ENCODE measurements at places on chromosomes 11 and 22.

GRCh38 chr11:60921777-60922335, 2.4 kb upstream of the TMEM132A start:
- DNase-seq = no peak

GRCh38 chr22:23673050-23673620, 17.7 kb upstream of the RGL4 start:
- no peak for DNase-seq

DNA sequence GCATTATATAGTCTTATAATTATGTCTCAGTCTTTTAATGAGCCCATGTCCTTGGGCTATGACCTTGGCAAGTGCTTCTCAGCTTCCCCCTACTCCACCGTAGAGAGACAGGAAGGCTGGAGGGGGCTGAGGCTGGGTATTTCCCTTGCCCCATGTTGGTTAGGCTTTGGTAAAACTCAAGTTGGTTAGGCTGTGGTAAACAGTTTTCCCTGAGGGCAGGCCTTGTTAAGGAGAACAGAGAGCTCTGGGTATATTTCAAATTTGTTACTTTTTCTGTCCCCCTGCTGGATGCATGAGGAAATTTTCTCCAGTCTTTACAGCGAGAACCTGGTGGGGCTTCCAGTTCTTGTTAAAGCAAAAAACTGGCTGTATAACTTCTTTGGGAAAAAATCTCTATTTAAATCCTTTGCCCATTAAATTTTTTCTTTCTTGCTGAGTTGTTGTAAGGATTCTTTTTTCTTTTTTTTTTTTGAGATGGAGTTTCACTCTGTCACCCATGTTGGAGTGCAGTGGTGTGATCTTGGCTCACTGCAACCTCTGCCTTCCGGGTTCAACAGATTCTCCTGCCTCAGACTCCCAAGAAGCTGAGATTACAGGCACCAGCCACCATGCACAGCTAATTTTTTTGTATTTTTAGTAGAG, 12.2 kb upstream of the DCHS1 start:
- no peak for DNase-seq

GRCh38 chr11:99822846-99823565, 802.3 kb downstream of the CNTN5 start:
- DNase-seq = no peak

GRCh38 chr11:79506124-79506523, 65.3 kb upstream of the TENM4 start:
- DNase-seq = no peak

GRCh38 chr11:96105197-96105895, 181.4 kb upstream of the MTMR2 start:
- DNase-seq = no peak

DNA sequence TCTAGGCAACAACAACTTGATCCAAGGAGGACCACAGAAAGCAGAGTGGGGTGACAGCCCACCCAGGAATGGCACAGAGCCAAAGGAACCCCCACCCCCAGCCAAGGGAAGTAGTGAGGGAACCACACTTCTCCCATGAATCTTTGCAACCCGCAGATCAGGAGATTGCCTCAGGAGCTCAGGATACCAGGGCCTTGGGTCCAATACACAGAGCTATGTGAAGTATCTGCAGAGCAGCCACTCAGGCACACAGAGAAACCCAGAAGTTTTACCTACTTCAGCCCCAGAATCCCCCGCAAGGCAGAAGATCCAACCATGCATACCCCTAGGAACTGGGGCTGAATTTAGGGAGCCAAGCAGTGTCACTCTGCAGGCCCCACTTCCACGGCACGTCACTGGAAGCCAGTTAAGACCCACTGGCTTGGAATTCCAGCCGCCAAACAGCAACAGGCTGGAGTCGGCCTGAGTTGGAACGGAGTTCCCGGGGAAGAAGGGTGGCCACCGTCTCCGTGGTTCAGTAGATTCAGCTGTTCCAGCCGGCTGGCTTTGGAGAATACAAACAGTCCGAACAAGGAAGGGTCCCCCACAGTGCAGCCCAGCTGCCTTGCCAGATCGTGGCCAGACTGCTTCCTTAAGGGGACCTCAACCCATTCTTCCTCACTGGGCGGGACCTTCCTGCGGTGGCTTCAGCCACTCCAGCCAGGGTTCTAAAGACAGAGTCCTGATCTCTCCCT, 174.1 kb downstream of the TTC28 start:
- no peak for DNase-seq

DNA sequence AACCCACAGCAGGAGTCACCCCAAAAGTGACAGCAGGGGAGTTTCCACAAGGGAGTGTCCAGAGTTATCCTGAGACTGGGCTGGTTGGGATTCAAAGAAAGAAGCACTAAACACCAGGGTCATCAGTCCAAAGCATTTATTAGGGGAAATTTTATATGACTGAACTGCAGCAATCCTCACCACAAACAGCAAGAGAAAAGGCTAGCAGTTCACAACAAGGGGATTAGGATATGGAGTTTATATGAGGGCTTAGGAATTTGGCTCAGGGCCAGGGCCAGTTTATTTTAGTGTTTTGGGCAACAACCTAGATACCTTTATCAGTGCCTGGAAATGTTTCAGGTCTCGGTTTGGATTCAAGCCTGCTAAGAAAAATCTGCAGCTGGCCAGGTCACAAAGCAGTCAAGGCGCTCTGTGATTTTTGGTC, 4.6 kb upstream of the TMEM126A start:
- DNase-seq = no peak

- no peak for DNase-seq
Observed at GRCh38 chr11:57762235-57762861, 746 bp downstream of the CTNND1 start.

DNA sequence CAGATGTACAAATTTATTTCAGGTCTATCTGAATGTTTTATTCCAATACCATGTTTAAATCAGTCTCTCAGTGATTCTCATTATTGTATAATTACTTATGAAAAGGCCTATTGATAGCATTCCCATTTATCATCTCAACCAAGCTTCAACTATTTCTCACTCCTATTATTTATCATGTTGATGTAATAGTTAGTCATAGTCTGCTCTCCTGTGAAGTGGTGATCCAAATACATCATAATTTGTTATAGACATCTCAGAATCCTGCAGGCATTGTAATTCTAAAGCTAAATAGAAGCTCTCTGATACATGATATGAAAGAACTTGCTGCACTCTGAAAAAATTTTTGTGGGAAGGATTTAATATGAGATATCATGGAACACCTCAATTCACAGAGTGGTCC, 21.8 kb upstream of the OR8G1 start:
- DNase-seq = no peak

GRCh38 chr11:876545-876944, 33.9 kb downstream of the TSPAN4 start:
- no peak for DNase-seq

DNA sequence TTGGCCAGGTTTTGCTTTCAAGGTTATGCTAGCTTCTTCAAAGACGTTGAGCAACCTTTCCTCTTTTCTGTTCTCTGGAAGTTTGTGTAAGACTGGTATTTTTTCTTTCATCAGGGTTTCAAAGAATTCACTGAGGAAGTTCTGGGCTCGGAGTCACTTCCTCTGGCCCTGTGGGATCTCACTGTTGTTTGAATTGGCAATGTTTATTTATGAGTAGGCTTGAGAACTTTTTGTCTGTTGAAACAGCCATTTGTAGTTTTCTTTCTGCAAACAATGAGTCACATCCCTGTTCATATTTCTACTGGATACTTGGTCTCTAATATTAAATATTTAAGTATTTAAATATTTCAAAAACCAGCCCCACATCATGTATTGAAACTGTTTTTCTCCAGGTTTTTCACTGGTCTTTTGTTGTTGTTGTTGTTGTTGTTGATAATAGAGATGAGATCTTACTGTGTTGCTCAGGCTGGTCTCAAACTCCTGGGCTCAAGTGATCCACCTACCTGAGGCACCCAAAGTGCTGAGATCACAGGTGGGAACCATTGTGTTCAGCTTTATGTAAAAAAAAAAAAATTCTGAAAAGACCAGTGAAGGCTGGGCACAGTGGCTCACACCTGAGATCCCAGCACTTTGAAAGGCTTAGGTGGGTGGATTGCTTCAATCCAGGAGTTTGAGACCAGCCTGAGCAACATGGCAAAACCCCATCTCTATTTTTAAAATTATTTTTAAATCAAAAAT, 26.9 kb downstream of the SUSD2 start:
- peak; percentile 62 for DNase-seq

- DNase-seq = peak; percentile 42
Observed at GRCh38 chr22:39937906-39938305, 22.3 kb upstream of the TMA7B start.

GRCh38 chr11:94201004-94201465, 72.4 kb downstream of the PANX1 start:
- DNase-seq = no peak

GRCh38 chr11:11706028-11706427, 84.2 kb upstream of the GALNT18 start:
- DNase-seq = no peak

- DNase-seq = no peak
Observed at GRCh38 chr11:57815877-57816276, 54.3 kb downstream of the CTNND1 start.

DNA sequence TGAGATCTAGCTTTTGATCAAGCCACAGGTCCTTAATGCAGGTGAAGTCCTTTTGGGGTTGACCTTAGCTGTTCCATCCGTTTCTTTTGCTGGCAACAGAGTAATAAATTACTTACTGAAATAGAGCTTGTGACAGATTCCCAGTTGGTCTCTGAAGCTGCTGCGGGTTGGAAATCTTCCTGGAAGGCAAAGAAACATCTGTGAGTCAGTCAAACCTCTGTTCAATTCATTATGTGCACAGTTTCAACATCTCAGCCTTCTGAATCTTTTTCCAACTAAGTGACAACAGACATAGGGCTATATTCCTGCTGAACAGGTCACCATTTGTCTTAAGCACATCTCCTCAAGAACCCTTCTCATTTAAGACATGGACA, 88.9 kb upstream of the DDI1 start:
- no peak for DNase-seq

DNA sequence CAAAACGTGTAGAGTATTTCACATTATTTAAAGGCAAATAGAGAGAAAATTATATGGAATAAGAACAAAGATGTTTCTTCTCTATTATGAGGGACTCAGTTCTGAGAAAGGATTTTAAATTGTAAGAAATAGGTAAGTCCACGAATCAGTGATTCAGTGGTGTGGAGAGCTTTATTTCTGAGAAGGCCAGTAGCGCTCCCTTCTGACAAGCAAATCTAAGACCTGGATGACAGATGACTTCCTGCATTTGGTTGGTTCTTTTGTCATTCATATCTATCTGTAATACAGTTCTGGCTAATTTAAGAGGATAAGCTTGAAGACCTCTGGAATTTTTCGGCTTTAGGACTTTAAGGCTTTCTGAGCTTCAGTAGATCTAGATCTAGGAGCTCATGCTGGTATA, 7.0 kb downstream of the CD3E start:
- DNase-seq = no peak

GRCh38 chr11:125592305-125593113, at the start of gene STT3A:
Gene STT3A (plus strand): TSS chr11:125592852. CDS start chr11:125595916, 3,064 bp downstream.
- DNase-seq = peak; percentile 99

DNA sequence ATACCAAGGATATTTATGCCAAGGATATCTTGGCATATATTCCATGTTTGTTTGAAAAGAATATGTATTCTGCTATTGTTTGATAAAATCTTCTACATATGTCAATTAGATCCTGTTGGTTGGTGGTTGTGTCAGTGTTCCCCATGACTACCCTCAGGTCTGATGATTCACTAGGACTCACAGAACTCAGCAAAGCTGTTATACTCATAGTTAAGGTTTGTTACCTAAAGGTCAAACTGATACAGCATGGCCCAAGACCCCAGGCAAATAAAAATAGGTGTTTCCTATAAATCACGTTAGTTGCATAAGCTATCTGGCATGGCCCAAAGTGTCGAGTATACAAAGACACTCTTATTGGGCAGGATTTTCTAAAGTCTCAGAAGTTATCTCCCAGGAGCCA, 30.2 kb upstream of the B3GNT6 start:
- DNase-seq = no peak

GRCh38 chr11:6237761-6238302, 1.1 kb upstream of the CNGA4 start:
- no peak for DNase-seq

DNA sequence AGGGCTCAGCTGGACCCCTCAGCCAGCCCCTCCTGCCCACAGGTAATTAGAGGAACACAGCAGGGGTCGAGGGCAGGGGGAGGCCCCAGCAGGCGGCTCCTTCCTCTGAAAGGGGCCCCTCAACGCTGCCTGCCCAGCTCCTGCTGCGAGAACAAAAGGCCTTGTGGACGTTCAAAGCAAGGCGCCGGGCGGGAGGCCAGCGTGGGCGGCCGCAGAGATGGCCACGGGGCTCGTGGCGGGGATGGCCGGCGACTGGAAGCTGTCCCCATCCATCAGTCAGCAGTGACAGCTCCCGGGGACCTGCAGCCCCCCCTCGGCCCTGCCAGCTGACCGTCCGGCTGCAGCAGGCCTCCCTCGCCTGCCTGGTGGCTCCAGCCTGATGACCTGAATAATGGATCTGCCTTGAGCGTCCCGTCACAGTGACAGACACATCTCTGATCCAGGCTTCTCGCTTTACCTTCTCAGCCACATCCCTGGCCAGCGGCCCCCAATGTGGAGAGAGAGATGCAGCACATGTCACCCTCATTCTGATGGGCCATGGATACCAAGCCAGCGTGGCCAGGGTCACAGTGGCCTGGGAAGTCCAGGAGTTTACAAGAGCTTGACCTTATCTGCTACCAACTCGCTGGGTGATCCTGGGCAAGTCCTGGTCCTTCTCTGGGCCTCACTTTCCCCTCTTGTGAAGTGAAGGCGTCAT, 159.3 kb downstream of the MN1 start:
- no peak for DNase-seq

- DNase-seq = no peak
Observed at GRCh38 chr11:46051102-46051501, 70.2 kb downstream of the PHF21A start.

GRCh38 chr11:12272821-12273617, 104.4 kb upstream of the PARVA start:
- peak; percentile 52 for DNase-seq

DNA sequence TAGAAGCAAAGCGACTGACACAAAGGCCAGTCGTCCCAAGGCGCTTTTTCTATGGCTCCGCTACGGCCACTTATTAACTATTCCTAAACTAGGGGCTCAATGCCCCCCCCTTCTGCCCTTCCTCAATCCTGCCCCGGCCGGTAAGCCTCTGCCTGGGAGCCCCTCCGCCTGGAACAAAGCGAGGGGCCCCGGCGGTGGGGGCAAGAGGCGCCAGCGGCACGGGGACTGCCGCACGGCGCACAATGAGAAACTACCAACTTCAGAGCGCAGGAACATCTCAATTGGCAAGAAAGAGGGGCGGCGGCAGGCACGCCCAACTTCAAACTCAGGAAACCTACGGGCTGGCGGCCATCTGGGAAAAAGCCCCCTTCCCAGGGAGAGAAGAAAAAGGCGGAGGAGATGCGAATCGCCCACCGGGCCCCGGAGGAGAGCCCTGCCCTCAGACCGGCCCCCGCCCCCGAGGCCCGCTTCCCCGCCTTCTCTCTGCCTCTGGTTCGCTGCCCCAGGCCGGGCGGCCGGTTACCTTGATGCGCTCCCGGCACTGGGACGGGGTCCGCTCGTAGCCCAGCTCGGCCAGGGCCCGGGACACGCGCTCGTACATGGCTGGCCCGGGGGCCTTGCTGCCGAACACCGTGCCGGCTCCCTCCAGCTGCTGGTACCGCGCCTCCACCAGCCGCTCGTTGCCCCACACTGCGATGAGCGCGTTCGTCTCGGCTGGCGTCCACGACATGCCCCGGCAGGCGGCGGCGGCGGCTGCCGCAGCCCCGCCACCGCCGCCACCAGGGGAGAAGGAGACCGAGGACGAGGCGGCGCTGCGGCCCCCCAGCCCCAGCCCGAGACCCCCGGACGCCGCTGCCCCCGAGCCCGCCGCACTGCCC, 619 bp downstream of the MSANTD2 start:
- peak; percentile 87 for DNase-seq

Data from lower leg skin (tissue), 4 donors.